Metanephros (tissue), 2 donors: ENCODE measurements at places on chromosomes 13 and 19. TPM values are rescaled to one million over a fixed set of nuclear protein-coding genes. Genes with fewer than 3 reads are reported as not detected.

SLC46A3 gene
- 2.7 TPM for total RNA-seq

LPAR6 gene
- total RNA-seq = 32.0 TPM

MBD3L3 gene
- not detected for total RNA-seq

APLP1 gene
- total RNA-seq = 10.3 TPM
